ENCODE measurements at places on chromosomes 1 and 21. TPM values are rescaled to one million over a fixed set of nuclear protein-coding genes. Genes with fewer than 3 reads are reported as not detected.

- DNase-seq, result no peak
Measured at GRCh38 chr21:39479164-39479813, 27.5 kb downstream of the SH3BGR start.

DNA sequence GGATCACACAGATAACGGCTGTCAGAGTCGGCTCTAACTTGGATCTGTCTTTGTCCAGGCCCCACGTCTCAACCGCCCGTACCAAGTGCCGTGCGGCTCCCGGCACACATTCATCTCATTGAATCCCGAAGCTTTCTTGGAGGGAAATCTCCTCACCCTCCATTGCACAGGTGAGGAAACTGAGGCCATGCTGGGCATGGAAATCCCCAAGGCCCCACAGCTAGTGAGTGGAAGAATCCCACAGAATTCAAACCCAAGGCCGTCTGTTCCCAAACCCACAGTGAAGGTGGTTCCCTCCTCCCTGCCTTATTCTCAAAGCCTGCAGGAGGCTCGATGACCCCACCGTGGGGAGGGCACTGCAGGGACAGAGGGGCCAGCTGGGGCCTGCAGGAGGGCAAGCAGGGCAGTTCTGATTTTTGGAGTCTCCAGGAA lies 437.9 kb downstream of the MATN1 start:
- no peak for DNase-seq

DNA sequence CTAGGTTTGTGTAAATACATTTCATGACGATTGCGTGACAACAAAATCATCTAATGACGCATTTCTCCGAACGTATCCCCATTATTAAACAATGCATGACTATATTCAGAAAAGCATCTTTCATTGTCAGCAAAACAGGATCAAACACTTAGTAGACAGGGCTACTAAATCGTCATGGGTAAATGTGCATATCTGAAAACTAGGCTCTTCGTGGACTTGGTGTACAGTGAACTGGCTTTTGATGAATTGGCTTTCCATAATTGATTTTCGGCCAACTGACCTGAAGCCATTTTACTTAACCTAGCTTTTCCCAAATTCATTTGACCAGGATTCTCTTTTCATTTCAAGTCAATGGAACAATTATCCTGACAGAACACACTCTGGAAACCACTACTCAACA lies 665.0 kb downstream of the SMYD3 start:
- DNase-seq, result no peak

GRCh38 chr1:239025223-239025622 lies 361.1 kb upstream of the CHRM3 start:
- no peak for DNase-seq

DNA sequence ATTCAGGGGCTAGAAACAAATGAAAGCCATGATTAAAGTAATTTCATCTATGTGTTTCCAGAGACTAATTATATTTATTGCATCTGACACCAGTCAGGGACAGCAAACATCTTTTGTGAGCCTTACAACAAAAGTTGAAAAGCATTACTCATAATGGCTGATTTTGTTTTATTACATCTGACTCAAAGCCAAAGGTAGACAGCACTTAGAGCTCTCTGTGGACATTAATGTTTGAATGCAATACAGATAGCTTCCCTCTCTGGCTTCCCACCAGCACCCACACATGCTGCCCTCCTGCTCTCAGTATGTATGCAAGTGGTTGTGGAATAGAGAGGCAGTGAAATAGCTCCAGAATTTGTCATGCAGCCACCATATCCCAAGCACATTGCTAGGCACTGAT lies 198.7 kb downstream of the SETD4 start:
- DNase-seq, result no peak

- DNase-seq, result no peak
Measured at GRCh38 chr21:31331231-31331630, 12.8 kb downstream of the TIAM1 start.

- DNase-seq, result no peak
Measured at GRCh38 chr1:36320291-36320761, 3.1 kb downstream of the EVA1B start.

DNA sequence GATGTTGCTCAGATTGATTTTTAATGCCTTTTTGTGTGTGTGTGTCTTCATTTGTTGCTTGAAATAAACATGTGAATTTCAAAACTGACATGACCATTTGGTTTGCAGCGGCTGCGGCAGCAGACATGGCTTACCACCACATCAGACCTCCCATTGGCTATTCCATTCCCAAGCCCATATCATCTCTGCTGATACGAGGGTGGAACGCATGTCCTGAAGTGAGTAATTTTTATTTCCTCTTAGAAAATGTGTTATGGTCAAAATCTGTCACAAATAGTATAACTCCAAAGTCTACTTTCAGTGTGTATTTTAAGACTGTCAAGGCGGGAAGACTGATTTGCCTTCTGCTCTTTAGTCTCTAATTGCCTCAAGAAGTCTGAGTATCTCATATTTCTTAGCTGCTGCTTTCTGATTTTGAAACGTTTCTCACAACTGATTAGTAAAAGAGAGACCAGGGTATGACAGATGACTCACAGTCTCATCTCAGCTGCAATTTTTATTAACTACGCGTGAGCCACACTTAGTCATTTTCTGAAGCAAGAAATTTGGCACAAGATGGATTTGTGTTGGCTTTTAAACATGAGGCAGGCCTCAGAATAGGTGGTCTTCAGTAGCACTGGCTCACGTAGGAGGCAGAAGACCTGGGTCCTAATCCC lies 49.0 kb downstream of the LRRC53 start:
- no peak for DNase-seq

GRCh38 chr1:4276238-4276637 lies 376.2 kb upstream of the C1orf174 start:
- no peak for DNase-seq

DNA sequence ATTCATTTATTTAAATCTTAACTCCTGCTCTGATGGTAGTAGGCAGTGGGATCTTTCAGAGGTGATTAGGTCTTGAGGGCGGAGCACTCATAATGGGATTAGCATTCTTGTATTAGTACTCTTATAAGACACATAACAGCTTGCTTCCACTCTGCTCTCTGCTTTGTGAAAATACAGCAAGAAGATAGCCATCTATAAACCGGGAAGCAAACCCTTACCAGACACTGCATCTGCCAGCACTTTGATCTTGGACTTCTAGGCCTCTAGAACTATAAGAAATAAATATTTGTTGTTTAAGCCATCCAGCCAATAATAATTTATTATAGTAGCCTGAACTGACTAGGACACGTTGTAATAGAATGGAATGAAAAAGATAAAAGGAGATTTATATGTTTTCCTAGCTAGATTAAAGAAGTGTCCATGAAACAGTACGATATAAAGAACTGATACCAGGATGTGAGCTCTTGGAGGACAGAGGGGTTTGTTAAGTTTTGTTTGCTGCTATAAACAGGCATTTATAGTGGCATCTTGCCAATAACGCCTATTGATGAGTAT lies 869.9 kb downstream of the MRPL39 start:
- DNase-seq, result no peak

Gene HSD3B2
- 0.63 TPM for total RNA-seq

Gene FAM131C
- total RNA-seq, result 0.87 TPM

Gene PITHD1
- 83.7 TPM for total RNA-seq

Gene C2CD4D
- total RNA-seq, result 2.0 TPM

Gene CFHR1
- not detected for total RNA-seq

Gene TIE1
- 10.5 TPM for total RNA-seq
